ENCODE measurements at places on chromosomes 13 and 19.

- DNase-seq = peak; percentile 93
These were observed 114.3 kb upstream of the SERP2 start for GRCh38 chr13:44259045-44260027.

DNA sequence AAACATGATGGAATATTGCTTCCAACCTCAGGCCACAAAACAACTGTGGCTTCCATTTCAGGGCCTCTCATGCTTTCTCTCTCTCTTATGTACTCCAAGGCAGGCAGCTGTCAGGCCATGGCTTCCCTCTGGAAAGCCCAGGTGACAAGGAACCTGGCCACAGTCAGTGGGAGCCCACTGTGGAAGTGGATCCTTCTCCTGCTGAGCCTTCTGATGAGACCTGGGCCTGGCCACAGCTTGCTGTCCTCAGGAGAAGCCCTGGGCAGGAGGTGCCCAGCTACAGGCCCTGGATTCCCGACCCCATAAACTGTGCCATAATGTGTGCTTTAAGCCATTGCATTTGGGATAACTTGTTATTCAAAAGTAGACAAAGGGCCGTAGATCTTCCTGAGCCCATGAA lies 71.2 kb downstream of the SPACA7 start:
- DNase-seq = no peak

DNA sequence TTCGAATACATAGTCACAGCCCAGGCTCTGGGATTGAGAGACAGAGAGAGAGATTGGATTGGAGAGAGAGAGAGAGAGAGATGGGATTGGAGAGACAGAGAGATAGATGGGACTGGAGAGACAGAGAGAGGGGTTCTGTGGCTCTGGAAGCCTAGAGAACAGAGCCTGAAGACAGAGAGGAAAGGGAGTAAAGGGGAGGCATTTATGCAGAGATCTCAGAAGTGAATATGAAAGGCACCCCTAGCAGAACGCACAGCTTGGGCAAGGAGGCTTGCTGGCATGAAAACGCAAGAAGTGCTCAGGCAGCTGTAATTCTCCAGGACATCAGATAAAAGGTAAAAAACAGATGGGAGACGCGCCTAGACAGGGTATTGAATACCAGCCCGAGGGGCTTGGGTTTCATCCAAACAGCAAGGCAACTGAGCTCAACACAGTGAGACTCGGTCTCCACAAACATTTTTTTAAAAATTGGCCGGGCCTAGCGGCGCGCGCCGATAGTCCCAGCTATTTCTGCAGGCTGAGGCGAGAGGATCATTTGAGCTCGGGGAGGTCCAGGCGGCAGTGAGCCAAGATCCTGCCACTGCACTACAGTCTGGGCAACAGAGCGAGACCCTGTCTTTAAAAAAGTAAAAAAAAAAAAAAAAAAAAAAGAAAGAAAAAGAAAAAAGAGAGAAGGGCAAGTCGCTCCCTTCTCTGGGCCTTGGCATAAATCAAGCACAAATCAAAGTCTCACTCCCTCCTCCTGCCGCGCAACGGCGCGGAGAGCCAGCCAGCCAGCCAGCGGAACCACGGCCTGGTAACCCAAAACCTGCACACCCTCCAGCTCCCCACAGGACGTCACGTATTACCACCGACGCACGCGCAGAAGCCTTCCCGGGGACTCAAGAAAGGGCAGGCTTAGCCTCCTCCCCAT lies 774 bp upstream of the PPP2R1A start:
- no peak for DNase-seq

DNA sequence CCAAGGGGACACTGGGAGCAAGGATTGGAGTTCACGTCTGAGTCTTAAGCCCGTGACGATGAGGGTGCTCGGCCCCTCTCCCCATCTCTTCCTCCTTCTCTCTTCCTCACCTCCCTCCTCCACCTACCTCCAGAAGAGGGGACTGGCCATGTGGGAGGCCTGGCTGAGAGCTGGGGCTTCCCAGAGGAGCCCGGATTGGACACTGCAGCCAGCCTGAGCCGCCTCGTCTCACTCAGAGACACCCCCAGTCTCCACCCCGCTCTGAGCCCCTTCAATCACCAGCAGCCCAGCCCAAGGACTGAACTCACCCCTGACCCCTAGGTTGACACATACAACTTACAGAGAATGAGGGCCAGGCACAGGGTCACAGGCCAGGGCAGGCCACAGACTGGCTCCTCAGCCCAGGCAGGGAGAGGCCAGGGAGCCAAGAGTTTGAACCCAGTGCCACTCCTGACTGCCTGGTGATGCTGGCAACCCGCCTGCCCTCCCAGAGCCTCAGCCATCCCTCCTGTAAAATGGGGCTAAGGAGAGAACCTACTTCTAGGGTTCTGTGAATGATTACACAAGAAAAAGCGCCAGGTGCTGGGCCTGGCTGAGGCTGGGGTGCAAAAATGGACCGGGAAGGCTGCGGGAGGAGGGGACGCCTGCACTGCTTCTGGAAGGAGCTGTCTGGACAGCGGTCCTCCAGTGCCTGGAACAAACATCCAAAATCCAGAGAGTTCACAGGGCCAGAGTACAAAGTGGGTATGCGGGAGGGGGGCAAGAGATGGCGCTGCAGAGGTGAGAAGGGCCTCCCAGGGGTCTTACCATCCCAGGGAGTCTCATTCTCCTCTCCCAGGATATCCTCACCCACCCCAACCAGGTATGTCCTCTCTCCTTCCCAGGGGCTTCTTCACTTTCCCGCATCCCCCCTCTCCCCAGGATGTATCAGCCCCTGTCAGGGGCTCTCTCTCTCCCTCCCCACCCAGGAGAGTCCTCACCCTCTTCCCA lies 1.1 kb downstream of the CD79A start:
- DNase-seq = no peak

DNA sequence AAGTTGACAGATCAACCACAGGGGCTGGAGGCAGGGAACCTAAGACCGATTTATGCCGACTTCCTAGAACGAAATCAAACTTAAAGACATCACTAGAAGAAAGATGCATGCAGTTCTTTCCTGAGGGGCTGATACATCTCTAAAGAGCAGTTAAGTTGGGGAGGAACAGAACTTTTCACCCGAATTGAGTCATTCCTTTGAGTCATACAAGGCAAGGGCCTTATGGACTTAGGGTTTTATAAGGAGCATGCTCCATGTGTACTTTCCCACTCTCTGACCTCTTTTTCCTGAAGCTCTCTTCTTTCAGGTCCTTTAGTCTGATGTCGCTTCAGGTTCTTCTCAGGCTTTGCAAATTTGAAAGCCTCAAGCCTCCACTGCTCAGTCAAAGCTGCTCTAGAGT lies 7.9 kb upstream of the FBXL3 start:
- no peak for DNase-seq

DNA sequence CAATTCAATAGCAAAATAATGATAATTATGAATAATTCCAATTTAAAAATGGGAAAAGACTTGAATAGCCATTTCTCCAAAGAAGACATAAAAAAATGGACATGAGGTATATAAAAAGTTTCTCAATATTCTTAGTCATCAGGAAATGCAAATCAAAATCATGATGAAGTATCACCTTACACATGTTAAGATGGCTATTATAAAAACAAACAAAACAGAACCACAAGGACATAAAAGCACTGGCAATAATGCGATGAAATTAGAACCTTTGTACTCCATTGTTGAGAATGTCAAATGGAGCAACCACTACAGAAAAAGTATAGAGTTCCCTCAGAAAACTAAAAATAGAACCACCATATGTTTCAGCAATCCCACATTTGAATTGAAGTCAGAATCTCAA lies 1186.1 kb downstream of the SLITRK5 start:
- DNase-seq = no peak

DNA sequence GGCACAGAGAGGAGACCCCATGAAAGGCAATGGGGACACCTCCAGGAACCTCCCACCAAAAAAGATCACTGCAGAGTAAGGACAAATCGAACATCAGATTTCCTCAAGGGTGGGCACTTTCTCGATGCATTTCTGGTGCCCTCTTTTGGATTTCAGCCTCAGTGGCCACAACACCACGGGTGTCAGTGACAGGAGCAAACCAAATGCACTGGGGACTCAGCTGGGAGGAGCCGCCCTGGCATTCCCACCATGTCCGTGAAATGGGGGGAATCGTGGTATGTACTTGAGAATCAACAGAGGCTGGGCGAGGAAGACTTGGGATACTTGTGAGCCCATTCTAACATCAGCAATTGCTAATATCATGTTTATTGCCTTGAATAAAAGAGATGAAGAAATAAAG lies 16.3 kb downstream of the FAM187B start:
- no peak for DNase-seq

DNA sequence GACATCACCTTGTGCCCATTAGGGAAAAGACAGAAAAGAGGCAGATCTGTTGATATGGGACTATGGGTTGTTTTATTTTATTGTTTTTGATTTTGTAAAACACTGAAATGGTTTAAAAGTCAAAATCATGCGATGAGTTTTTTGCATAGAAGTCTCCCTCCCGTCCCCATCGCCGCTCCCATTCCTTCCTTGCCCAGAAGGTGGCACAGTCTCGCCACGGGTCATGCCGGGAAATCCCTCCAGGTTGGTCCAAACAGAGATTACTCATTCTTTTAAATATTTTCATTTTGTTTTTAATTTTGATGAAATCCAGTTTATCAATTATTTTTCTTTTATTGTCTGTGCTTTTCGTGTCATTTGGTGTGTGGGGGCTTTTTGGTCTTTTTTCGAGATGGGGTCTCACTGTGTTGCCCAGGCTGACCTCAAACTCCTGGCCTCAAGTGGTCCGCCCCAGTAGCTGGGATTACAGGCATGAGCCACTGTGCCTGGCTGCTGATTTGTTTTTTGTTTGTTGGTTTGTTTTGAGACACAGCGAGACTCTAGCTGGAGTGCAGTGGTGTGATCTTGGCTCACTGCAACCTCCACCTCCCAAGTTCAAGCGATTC lies 9.2 kb downstream of the PGPEP1 start:
- DNase-seq = peak; percentile 43

DNA sequence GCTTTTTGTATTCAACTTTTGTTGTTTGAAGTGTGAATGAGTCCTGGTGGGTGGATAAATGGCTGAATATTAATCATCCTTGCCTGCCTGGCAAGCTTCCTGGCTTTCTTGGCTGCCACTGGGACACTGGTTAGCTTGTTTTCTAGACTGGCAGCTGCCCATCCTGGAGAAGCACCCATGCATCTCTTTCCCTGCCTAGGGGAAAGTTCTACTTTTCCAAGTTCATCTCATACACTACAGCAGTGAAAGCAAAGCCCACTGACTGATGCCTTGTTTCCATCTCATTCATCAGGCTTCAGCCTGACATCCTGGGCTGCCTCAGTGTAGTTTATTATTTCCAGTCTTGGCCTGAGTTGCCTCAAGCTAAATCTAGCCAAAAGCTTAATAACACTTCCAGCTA lies 244.8 kb downstream of the PCDH20 start:
- no peak for DNase-seq

DNA sequence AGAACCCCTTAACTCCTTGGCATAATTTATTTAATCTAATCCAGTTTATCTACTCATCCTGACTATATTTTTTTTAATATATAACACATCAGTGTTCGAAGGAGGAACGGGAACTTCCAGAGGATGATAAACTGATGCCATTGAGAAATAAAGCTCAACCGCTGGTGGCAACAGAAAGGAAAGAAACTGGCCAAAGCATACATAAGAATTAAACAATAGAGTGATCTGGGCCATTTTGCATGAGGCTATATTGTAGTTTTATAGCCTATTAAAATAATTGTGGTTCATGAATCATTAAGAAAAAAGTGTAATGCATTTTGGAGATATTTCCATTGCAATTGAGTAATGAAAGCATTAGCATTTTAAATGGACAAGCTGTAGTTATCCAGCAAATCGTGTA lies 94.2 kb downstream of the FRY start:
- DNase-seq = no peak

DNA sequence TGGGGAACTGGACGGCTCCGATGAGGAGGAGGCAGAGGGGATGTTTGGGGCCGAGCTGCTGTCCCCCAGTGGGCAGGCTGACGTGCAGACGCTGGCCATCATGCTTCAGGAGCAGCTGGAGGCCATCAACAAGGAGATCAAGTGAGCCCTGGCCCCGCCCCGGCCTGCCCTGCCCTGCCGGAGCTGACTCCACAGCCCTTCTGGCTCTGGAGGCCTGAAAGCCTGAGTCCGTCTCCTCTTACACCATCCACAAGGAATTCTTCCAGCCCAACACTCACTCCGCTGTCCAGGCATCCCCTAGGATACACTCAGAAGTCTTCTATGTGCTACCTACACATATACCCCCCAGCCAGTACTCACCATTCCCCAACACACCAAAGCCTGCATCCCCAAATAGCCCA lies 17.4 kb downstream of the PPFIA3 start:
- no peak for DNase-seq

GRCh38 chr19:18289471-18290301 lies 8.3 kb upstream of the JUND start:
- no peak for DNase-seq

GRCh38 chr19:8648240-8648639 lies 17.8 kb downstream of the NFILZ start:
- DNase-seq = peak; percentile 9

GRCh38 chr13:83221813-83222241 lies 660.4 kb downstream of the SLITRK1 start:
- no peak for DNase-seq

DNA sequence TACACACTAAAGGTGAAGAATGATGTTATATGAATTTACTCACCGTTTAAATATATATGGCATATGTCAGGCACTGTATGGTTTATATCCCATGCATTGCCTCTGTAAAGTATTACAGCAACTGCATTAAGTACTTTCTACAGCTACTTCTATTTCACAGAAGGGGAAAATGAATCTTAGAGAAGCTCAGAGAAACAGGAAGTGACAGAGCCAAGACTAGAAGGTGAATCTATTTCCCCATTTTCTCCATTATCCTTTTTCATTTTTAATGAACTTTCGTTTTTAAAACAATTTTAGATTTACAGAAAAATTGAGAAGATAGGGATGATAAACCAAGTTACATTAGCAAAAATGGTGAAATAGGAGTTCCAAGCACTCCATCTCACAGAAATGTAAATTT lies 863.3 kb downstream of the UQCRFS1 start:
- DNase-seq = peak; percentile 27

DNA sequence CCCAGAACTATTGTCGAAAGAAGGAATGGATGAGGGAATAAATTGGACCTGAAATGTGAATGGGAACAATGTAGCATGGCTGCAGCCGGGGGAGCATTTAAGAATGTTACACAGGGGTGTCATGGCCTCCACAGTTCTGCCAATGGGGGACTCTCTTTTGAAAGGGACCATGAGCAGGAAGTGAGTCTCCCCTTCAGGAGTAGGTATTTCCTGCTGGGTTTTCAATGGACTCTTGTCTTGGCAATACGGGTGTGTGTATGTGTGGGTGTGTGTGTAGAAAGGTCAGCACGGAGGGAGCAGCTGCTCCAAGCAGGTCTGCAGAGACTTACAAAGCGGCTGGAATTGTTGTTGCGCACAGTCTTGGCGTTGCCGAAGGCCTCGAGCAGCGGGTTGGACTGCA lies 24.4 kb downstream of the MYO1F start:
- peak; percentile 16 for DNase-seq

GRCh38 chr13:77918391-77919245 lies at the start of gene EDNRB:
TSS of gene EDNRB (minus strand) at chr13:77918831. CDS start at chr13:77918573, 258 bp downstream.
- peak; percentile 38 for DNase-seq

GRCh38 chr19:3963458-3964255 lies 7.2 kb downstream of the DAPK3 start:
- DNase-seq = no peak

All from Kasumi-1 (cell line).